ENCODE measurements at places on chromosomes 11 and 22.
A peak's percentile ranks its signal among the peaks of the same experiment; 100 is the strongest.

GRCh38 chr11:133118563-133119268, 413.6 kb downstream of the OPCML start:
- no peak for DNase-seq

DNA sequence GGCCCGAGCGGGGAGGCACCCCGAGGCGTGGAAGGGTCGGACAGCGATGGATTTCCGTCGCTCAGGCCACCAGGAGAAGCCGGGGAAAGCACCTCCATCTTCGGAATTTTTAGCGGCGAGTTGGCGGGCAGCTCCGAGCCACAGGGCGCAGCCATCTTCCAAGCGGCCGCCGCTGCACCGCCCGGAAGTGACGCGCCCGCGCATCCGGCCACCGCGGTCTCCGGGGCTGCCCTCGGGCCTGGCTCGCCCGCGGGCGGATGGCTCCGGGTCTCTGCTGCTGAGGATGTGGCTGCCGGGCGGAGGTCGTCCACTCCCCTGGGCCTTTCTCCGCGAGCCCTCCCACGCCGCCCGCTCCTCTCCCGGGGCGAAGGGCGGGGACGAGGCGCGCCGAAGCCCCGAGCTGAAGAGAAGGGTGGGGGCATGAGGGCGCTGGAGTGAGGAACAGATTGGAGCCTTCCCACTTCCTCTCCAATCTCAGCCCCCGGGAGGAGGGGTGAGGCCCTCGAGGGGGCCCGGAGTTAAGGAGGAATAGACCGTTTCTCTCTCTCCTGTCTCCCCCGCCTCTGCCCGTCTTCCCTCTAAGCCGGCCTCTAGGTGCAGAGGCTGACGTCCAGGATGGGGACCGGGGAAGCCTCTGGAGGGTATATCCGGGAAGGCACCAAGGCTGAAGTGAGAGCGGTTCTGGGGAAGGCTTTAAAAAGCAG, at the start of gene MSANTD2:
Gene MSANTD2, minus strand, starts transcription at position 181 of the 704 bp plus-strand sequence. Its CDS starts 26 bp downstream, at position 155.
- DNase-seq = peak; percentile 70

- DNase-seq = no peak
Measured at GRCh38 chr22:47411006-47411405, 648.6 kb downstream of the TBC1D22A start.

DNA sequence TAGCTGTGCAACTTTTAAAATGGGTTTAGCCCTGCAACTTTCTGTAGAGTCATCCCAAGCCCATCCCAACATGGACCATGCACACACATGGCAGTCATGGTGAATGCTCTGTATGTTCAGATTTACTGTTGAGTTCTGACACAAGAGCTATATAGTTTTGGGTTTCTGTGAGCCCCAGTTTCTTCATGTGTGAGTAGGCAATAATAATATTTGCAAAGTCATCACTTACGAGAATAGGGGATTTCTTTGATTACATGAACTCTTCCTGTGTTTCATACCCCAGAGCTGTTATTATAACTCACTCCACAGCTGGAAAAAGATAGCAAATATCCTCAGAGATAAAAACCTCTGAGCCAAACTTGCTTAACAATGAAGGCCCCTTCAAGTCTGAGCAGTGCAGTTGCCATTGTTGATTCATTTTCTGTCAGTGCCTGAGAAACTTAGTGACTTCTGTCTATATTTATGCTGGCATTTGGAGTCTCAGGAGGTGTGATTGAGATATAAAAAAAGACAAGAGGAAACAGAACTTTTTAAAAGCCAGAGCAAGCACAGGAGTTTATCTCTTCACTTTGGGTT, 767.9 kb upstream of the API5 start:
- no peak for DNase-seq

DNA sequence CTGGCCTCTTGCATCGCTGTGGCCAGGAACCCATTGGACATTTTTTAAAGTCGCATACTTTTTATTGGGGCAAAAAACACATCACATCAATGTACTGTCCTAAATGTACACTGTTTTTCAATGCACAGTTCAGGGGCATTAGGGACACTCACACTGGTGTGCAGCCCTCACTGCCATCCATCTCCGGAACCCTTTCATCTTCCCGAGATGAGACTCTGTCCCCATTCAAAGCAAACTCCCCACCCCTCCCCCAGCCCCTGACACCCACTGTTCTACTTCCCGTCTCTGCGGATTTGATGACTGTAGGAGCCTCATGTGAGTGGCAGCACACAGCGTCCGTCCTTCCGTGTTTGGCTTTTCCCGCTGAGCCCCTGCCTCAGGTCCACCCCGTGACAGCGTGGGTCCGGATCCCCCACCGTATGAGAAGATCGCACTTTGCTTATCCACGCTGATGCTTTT, 41.8 kb upstream of the TH start:
- DNase-seq = no peak

GRCh38 chr11:123241294-123241693, 46.2 kb upstream of the CLMP start:
- no peak for DNase-seq

GRCh38 chr11:35404388-35404775, 15.0 kb downstream of the SLC1A2 start:
- DNase-seq = peak; percentile 27

- no peak for DNase-seq
Measured at GRCh38 chr11:14022251-14022650, 59.7 kb downstream of the SPON1 start.

- no peak for DNase-seq
Measured at GRCh38 chr22:22141771-22142591, 102.6 kb upstream of the VPREB1 start.

GRCh38 chr11:121513807-121514206, 61.0 kb upstream of the SORL1-AS1 start:
- no peak for DNase-seq

DNA sequence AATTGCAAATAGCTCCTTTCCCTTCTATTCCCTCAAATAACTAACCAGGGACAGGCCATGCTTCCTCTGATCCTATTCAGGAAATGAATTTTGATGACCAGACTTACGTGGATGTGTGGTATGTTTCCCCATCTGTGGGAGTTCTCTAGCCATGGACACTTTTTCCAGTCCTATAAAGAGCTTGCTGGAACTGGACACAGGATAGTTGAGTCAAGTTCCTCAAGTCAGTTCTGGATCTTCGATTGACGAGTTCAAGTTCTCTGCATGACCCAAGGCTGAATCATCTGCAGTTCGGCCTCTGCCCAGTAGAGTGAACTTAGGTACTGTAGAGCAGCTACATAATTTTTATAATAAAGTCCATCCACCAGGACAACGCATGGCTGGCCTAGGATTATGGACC, 52.7 kb upstream of the CCND1 start:
- DNase-seq = no peak

- no peak for DNase-seq
Measured at GRCh38 chr11:108618529-108618928, 25.0 kb upstream of the EXPH5 start.

- no peak for DNase-seq
Measured at GRCh38 chr11:68028802-68029545, 1.5 kb upstream of the NDUFS8 start.

- DNase-seq = peak; percentile 29
Measured at GRCh38 chr22:38870312-38870741, 1.7 kb downstream of the CBX6 start.

DNA sequence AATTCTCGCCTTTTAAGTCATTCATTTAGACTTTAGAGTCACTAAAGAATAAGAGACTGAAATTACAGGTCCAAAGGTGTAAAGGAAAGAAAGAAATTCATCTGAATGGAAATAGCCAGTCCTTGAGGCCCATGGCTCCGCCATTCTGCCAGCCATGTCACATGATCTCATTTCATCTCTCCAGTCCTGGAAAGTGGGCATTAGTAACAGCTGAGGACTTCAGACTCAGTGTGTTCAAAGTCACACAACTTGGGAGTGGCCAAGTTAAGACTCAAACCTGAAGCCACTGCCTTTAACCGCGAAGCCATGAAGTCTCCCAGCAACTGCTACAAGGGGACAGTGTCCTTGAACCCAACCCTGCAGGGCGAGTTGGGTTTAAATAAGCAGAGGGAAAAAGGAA, 103.7 kb downstream of the PRR5L start:
- no peak for DNase-seq

GRCh38 chr11:29750392-29750791, 266.4 kb downstream of the KCNA4 start:
- DNase-seq = peak; percentile 15

GRCh38 chr11:10892250-10892649, 34.4 kb upstream of the ZBED5 start:
- DNase-seq = peak; percentile 20

DNA sequence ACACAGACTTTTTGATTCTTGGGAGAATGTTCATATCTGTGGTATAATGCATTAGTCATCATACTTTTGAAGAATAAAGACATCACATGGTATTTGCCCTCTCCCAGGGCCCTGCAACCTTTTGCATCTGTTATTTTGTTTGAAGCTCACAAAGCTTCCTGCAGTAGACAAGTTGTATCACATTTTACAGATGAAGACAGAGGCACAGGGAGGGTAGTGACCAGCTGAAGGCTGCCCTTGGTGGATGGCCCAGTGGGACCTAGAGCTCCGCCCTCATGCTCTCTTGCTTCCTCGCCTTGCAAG, 66.4 kb downstream of the UBASH3B start:
- no peak for DNase-seq

- no peak for DNase-seq
Measured at GRCh38 chr11:69055598-69056516, 7.1 kb downstream of the TPCN2 start.

DNA sequence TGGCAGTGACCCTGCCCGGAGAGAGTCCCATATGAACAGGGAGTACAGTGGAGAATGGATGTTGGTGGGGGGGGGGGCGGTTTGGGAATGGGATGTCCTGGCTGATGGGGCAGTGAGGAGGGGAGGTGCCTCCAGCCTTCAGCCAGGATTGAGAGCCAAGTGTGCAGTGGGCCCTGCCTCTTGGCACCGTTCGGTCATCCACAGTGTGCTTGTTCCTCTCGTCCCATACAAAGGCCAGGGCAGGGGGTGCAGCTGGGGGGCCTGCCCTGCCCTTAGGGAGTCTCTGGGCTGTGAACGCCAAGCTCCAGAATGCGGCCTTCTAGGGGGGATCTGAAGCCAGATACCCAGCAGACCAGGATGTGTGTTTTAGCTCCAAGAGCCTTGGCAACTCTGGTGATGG, 34.0 kb downstream of the KCNC1 start:
- no peak for DNase-seq

DNA sequence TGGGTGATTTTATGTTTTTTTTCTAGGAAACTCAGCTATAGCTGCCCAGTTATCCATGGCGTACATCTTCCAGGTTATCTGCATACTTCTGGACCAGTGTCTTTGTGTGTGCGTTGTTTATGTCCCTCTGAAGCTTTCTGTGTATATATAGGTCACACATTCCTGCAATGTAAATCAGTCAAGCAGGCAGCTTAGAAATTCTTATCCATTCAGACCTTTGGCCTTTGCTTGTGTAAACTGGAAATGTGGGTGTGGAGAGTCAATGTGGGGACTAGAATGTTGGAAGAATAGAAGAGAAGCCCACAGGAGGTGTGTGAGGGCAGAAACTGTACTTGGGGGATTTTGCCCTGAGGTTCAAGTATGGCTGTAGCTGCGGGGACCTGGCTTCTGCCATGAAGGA, 51.7 kb downstream of the BARX2 start:
- no peak for DNase-seq

- DNase-seq = no peak
Measured at GRCh38 chr11:34910817-34911216, 5.4 kb downstream of the APIP start.

GRCh38 chr11:70656252-70656651, 257.9 kb downstream of the CTTN start:
- no peak for DNase-seq

DNA sequence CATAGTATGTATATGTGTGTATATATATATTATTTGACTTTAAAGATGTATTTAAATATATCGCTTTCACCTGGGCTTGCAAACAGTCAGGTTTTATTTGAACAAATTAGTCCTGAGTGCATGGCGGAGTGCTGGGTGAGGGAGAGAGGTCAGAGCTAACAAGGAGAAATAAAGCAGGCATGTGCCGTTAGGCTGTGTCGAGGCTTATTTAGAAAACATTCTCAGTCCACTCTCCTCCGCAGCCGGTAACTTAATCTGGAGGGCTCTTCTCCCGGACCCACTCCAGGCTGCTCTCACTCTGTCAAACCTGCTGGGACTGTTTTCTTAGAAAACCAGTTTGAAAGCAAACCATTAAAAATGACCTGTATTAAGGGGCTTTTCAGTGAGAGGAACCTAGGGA, 455.9 kb downstream of the MN1 start:
- DNase-seq = peak; percentile 29

GRCh38 chr11:128902515-128903066, 11.4 kb downstream of the KCNJ5 start:
- no peak for DNase-seq

- DNase-seq = no peak
Measured at GRCh38 chr11:63866211-63866610, 27.3 kb downstream of the MARK2 start.

DNA sequence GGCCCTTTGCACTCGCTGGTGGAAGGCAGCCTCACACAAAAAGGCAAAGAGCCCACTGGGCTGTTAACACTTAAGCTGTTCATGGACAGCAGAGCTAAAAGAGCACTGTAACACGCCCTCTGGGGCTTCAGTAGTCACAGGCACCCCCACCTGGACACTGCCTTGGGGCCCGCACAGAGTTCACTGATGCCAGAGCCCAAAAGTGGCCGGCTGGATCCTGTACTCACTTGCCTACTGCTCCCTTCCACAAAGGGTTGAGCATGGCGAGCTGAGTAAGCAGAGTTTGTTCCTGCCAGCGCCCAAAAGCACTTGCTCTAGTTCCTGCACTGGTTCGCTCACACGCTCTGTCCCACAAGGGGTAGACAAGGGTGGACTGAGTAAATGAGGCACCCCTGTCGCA, 78.8 kb downstream of the RELT start:
- no peak for DNase-seq

DNA sequence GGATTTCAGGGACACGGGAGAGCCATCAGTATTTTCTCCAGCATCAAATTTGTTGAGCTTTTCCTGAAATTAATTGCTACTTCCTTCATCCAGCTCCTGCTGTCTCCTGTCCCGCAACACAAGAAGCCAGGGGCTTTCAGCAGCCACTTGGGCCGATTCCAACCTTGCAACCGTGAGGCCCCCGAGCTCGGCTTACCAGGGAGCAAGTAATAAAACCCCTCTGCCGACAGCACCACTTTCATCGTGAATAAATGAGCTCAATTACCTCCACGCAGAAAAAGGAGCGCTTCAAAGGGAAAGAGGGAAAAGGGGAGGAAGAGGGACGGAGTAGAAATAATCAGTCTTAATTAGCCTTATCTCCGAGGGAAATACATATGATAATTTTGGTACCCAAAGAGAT, 76.6 kb downstream of the CELSR1 start:
- no peak for DNase-seq

DNA sequence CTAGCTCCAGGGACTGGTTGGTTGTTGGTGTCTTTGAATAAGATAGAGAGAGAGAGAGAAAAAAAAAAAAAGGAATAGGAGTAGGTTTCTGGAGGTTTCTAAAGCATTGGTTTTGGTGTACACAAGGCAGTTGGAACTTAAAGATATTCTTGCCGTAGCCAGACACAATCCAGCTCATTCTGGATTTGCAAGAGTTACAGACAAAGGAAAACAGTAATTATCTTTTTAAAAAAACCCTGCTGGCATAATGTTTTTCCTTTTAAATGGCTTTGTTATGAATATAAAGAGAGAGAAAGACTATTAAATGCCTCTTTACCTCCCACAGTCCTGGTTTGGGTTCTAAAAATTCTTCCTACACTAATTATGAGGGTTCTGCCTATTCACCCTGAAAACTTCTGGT, 120.4 kb upstream of the RAG2 start:
- DNase-seq = no peak

- no peak for DNase-seq
Measured at GRCh38 chr11:134879341-134879740, 467.3 kb upstream of the B3GAT1 start.
